ENCODE measurements at places on chromosomes 13 and 19. TPM values are rescaled to one million over a fixed set of nuclear protein-coding genes. Genes with fewer than 3 reads are reported as not detected.

DOCK6 gene
- total RNA-seq, result 73.2 TPM

DNA sequence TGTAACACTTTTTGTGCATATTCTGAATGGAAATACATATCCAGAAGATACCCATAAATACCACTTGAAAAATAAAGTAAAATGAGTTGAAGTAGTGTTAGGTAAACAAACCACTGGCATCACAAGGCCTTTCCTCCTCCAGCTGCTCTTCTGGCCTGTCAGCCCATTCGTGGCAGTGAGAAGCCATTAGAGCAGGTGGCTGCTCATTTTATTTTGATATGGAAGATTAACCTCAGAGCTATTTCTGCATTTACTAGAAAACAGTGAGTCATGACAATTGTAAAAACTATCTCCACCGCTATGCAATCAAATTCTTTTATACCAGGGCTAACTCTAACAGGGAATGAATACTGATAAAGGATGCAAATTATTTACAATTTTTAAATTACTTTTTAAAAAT lies 2898.1 kb downstream of the PCDH9 start:
- no peak for DNase-seq

DNA sequence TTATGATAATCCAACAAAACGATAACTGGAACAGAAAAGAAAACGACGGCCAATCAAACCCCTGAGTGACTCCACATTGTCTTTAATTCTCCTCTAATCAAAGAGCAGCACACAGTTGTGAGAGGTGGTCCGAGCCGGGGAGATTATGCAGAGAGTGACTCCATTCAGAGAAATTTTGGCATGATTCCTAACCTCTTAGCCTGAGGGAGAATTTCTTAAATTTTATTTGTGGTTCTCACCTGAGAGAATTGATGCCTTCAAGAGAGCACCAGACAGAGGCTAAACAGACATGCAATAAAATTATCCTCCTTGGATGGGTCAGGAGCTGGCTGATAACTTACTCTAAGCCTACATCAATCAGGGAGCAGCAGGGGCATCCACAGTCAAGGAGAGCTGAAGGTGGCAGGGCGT lies 310.0 kb upstream of the KLF12 start:
- DNase-seq, result no peak

DNA sequence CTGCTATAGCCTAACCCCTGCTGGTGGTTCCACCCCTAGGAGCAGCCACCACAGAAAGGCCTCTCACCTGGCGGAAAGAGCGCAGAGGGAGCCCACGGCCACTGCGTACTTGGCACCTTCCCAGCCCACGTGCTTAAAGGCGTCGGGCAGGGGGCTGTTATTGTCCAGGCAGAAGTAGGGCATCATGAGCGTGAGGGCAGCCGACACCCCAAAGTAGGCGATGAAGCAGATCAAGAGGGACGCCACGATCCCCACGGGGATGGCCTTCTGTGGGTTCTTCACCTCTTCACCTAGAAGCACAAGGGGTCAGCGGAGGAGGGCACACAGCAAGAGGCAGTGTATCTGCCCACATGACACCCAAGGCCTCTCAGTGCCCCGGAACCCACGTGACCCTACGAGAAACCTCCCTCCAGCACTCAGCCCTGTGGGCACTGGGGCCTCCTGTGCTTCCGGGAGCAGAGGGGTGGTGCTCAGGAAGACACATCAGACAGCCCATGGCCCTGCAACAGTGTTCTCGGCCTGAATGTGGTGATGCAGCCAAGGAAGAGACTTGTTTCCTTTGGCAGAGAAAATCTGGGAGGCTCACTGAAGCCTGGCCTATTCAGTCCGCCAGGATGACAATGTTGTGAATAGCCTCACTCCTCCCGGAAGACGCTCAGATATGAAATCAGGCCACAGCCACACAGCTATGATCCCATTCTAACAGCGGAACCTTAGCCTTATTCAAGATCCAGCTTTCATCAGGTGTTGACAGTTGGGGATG lies 72.1 kb downstream of the SLC7A1 start:
- DNase-seq, result peak; percentile 92

- DNase-seq, result no peak
Measured at GRCh38 chr13:61123538-61124289, 291.9 kb downstream of the PCDH20 start.

DNA sequence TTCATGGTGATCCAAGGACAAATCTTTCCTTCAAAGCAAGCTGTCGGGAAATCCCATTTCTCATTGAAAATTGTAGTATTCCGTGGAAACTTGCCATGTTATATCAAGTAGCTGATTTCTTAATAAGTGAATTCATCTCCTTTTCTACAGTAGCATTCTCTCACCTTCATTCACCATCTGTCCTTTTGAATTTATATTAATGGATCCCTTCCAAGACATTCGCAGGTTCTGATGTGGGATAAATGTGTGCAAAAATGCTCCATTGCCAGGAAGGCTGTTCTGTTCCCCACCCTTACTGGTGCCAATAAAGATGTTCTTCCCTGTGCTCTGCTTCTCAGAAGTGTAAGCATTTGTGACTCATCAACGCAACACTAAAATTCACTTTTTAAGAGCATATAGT lies 36.2 kb downstream of the AMER2 start:
- DNase-seq, result no peak

CD79A gene
- total RNA-seq, result 0.52 TPM

- no peak for DNase-seq
Measured at GRCh38 chr19:11209839-11210655, 12.7 kb upstream of the KANK2 start.

DNA sequence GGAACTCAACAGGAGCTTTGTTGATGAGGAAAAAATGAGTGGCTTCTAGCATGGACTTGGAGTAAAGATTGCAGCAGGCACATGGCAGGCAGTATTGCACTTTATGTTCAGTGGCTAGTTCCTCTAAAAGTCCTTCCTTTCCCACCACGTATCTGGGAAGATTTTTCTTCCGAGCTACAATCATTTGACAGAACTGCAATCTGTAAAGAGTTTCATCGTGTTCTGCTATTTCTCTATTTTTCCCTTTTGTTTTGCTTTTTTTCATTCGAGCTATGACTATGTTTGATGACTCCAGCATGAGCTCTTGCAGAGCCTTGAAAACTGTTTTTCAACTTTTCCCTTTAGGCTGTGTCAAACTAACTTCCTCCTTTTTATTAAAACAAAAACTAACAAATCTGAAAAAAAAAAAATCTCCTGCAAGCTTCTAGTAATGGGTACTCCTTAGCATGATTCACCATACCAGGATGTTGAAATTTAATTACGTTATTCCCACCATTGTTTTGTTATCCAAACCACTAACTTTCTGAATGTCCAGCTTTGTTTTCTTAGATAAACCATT lies 12.3 kb downstream of the CLDN10 start:
- DNase-seq, result no peak

LRG1 gene
- 1.4 TPM for total RNA-seq

GRCh38 chr13:87554045-87554444 lies 117.1 kb upstream of the SLITRK5 start:
- no peak for DNase-seq

HSPB6 gene
- 290 TPM for total RNA-seq

GRCh38 chr13:83827338-83827737 lies 54.9 kb downstream of the SLITRK1 start:
- DNase-seq, result no peak

DNA sequence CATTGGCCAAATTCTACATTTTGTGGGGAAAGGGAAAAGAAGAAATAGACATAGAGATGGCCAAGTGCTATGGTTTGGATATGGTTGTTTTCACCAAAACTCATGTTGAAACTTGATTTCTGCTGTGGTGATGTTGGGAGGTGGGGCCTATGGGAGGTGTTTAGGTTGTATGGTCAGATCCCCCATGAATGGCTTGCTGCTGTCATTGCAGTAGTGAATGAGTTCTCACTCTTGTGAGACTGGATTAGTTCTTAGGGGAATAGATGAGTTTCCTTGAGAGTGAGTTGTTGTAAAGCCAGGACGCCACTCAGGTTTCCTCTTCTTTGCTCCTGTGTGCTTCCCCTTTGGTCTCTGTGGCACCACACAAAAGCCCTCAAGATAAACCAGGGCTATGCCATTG lies 242.6 kb upstream of the RFC3 start:
- DNase-seq, result no peak

- DNase-seq, result no peak
Measured at GRCh38 chr19:41249707-41250423, 14.3 kb upstream of the HNRNPUL1 start.

DNA sequence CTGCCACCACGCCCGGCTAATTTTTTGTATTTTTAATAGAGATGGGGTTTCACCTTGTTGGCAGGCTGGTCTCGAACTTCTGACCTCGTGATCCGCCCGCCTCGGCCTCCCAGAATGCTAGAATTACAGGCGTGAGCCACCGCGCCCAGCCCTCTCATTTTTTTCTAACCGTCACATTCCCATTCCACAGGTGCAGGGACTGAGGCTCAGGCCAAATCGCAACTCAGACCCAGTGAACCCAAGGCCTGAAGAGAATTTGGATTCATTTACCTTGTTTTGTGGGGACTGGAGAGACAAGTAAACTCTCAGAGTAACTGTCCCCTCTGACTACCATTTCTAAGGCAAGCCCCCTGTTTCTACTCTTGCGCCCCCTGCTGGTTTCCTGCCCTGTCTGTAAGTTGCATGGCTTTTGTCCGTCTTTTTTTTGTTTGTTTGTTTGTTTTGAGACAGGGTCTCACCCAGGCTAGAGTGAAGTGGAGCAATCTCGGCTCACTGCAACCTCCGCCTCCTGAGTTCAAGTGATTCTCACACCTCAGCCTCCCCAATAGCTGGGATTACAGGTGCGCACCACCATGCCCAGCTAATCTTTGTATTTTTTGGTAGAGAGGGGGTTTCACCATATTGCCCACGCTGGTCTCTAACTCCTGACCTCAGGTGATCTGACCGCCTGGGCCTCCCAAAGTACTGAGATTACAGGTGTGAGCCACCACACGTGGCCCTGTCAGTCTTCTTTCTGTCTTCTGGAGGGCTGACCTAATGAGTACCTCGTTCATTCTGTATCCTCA lies 2.3 kb upstream of the STRN4 start:
- peak; percentile 92 for DNase-seq

- no peak for DNase-seq
Measured at GRCh38 chr13:52599037-52599847, 43.0 kb upstream of the HNRNPA1L2 start.

ATP7B gene
- total RNA-seq, result 5.7 TPM

DNA sequence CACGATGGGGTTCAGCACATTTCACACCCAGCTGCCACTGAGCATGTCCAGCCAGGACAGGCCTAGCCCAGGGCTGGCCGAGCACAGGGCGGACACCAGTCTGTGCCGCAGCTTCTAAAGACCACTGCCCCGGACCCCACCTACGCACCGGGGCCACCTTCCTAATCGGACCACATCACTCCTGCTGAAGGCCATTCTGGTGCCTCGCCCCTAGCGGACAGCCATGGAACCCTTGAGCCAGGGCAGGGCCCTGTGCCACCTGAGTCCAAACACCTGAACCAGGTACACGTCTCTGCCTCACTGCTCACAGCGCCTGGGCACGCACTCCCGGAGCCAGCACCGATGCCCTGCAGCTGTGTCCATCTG lies 8.4 kb upstream of the C13orf46 start:
- peak; percentile 70 for DNase-seq

DNA sequence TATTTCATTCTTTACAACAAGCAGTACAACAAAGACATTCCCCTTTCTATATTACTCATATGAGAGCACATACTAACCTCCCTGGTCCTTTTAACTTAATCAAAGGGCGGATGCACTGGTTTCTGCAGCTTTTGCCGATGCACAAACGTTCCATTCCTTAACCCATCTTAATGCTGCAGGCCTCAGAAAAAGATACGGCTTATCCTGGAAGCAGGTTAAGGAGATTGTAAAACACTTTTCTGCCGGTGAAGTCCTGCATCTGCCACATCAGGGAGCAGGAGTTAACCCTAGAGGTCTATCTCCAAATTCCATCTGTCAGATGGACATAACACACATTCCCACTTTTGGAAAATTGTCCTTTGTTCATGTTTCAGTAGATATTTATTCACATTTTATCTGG lies 11.5 kb upstream of the ZNF814 start:
- DNase-seq, result no peak

IFNL1 gene
- total RNA-seq, result not detected

DNA sequence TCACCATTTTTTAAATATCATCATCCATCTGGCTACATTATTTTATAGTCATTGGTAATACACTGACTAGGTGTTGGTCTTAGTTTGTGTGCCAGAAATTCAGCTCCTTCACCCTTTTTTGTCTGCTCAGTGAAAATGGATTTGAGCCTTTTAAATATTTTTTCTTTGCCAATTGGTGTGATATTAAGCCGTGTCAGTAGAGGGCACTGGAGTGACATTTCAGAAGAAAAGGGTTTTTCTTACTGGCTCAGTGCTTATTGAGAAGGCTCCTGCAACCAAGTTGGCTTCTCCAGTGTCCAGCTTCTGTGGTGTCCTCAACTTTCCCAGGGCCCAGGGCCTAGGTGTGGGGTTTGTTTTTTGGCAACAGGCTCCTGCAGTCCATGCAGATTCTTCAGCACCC lies 546.6 kb downstream of the DACH1 start:
- no peak for DNase-seq

DNA sequence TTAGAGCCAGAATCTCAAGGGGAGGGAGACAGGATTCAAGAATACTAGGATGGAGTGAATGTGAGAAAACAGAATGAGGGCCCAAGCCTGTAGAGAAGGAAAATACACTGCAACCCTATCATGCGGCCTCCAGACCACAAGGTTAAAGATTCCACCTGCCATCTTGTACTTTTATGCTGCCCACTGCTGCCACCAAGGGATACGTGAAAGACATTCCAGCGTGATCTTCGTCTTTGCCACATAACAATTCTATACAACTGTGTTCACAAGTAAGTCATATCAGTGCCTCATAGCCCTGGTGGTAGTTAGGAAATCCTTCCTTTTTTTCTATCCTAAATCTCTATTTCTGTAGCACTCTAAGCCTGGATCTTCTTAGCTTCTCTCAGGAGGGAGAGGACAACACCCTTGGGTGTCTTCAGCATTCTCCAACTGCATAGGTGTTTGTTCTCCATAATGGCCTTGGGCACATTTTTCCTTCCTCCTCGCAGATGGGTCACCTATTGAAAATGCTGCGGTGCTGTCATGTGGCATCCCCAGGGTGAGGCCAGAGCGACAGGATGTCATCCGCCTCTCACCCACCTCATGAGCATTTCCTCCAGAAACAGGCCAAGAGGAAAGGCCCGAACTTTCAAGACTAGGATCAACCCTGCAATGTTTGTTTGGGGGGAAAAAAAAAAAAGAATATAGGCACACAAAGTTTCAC lies 13.6 kb downstream of the TPT1 start:
- no peak for DNase-seq

HAUS8 gene
- 4.2 TPM for total RNA-seq

PRR36 gene
- total RNA-seq, result 0.14 TPM

DNA sequence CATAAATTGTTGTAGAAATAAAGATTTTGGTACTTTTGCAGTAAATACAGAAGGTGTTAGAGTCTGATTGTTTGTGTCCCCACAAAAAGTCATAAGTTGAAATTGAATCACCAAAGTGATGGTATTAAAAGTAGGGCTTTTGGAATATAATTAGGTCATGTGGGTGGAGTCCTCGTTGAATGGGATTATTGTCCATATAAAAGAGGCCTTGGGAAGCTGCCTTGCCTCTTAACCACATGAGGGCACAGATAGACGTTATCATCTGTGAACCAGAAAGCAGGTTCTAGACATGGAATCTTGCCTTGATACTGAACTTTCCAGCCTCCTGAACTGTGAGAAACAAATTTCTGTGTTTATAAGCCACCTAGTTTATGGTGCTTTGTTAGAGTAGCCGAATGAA lies 186.8 kb downstream of the PRR20E start:
- no peak for DNase-seq

INTS6 gene
- 27.0 TPM for total RNA-seq
